Stromal cell of bone marrow (primary cell): ENCODE measurements at places on chromosomes 11 and 22.

DNA sequence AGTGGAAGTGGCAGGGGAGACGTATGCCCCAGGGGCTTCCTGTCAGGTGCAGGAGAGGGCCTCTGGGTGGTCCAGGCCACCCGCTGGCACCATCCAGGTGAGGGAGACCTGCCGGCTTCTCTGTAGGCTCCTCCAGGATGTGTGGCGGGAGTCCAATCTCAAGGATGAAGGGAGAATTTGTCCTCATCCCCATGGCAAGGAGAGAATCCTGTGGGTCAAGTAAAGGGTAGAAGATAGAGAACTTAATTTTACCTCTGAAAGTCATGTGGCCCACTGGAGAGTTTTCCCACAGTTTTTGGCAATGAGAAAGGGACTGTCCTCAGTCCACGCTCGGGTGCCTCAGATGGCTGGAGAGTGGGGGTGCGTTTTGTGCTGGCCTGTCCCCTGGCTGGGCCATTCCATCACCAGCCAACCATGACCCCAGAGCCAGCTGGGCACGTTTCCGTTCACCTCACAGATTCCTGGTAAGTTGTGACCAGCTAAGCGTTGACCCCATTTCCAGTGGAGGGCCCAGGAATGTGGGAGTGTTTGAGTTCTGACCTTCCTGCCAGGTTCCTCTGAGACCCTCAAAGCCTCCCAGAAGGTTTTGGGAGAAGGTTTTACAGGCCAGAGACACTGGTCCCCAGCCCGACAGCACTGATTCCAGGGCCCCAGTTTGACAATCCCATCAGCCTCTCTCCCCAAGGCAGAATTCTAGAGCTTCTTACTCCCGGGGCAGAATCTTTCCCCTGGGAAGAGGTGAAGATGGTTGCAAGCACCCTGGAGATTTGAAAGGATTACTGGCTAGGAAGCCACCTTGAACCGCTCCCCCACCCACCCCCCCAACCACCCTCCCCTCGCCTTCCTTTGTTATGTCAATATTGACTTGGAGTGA lies 2.6 kb downstream of the OVOL1 start:
- no peak for DNase-seq

GRCh38 chr22:27405672-27406388 lies 395.7 kb downstream of the MN1 start:
- no peak for DNase-seq

DNA sequence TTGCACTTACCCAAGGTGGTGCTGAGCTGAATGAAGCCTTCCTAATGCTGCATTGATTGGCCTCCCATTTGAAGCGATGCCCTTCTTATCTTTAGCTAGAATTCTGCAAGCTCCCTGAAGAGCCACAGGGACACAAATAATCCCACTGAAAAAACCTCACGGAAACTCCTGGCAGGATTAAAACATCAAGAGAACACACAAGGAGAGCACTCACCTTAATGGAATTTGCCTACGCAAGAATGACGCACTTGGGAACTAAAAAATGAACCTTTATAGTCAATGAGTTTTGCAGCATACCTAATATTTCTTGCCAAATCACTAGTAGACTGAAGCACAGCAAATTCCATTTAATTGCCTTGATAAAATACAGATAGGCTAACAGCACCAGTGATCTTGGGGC lies 232.8 kb upstream of the UBASH3B start:
- DNase-seq, result no peak

DNA sequence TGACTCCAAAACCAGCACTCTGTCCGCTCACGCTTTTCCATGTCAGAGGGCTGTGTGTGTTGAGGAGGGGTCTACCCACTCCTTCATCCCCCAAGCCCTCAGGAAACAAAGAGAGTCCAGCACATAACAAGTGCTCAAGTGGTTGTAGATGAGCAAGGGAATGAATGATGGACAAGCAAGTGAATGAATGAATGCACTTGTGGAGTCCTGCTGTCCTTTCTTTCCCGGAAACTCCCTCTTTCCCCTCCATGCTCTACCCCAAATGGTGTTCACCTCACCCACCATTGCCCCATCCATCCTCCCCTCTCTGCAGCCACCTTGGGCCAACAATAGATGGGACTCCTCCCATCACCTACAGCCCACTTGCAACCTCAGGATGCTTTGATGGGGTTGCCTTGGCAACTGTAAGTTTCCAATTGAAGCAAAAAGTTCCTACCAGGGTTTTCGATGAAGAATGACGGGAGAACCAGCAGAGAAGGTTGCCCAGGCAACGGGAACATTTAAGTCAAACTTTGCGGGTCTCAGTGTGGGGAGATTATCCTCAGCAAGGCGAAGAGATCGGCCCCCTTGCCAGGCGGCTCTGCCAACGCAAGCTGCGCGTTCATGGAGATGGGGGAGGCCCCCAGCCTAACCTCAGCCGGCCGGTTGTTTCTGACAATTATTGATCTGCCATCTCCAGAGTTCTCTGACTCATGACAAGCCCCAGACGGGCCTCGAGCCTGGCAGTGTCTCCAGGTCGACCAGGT lies 51.1 kb downstream of the MCM5 start:
- DNase-seq, result no peak

GRCh38 chr11:69572233-69572860 lies 68.6 kb upstream of the CCND1 start:
- no peak for DNase-seq

- no peak for DNase-seq
Measured at GRCh38 chr11:44072757-44073658, 6.9 kb downstream of the ACCS start.

GRCh38 chr11:65869643-65870306 lies 2.8 kb downstream of the EFEMP2 start:
- DNase-seq, result no peak

DNA sequence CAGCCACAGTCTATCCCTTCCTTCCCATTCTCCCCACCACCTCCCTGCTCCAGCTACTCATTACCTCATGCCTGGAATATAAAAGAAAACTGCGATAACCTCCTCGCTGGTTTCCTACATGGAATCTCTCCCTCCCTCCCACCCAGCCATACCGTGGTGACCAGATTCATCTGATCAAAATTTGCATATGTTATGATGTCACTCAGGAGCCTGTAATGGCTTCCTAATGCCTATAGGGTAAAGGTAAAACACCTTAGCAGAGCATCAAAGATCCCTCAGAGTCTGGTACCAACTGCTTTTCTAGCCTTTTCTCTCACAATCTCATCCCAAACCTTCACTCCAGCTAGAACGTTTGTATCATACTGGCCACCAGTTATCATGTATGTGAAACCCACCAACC lies 19.6 kb downstream of the RTN4RL2 start:
- DNase-seq, result no peak

DNA sequence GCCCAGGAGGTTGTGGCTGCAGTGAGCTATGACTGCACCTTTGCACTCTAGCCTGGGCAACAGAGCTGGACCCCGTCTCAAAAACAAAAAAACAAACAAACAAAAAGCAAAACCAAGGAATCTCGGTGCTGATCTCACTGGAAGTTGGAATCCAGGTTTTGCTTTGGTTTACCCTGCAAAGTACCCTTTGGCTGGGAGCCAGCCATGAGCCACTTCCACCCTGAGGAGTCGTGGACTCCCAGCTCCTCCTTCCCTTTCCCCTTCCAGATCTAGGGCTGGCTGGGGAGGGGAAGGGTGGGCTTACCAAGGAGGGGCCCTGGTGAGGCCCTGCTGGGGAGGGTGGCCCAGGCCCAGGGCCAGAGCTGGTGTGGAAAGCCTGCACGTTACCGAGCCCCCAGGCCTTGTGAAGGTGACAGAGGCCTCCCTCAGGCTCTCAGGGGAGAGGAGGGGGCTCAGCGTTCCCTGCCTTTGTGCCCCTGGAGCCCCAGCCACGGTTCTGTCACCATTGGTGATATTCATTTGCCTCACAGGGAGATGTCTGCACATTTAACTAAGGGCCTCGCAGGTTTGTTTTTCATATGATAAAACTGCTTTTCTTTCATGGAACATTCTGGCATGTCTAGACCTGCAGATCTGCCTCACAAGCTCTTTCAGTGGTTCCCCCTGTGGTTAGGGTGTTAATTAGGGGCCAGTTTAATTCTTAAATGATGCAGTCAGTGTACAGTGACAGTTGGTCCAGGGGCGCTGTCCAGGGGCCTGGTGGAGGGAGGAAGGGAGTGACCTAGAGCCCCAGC lies 29.0 kb downstream of the FBLN1 start:
- no peak for DNase-seq

DNA sequence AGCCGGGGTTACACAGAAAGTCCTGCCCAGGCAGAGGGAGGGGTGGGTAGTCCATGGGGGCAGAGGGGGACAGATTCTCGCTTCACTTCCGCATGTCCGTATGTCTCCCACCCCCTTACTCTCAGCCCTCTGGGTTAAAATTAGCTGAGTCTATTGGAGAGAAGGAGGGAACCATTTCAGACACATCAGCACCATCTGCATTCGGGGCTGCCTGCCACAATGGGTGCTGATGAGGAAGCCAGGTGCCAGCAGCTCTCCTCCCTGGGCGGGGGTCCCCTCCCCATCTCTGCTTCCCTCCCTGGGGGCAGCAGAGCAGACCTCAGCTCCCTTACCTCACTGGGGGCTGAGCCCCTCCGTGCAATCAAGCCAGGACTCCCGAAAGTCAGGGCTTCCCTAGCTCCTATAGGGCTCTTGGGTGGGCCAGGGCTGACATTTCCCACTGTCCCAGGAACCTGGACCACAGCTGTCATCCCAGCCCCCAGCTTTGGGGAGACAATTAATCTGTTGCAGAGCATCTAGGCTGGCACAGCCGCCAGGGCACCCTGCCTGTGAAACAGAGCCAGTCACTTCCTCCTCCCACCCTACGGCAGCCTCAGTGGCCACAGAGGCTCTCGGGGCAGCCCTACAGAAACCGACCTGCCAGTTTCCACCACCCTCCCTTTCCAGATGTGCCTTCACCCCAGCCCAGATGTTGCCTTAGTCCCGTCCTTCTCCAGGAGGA lies 67.3 kb downstream of the PDE2A start:
- DNase-seq, result no peak

DNA sequence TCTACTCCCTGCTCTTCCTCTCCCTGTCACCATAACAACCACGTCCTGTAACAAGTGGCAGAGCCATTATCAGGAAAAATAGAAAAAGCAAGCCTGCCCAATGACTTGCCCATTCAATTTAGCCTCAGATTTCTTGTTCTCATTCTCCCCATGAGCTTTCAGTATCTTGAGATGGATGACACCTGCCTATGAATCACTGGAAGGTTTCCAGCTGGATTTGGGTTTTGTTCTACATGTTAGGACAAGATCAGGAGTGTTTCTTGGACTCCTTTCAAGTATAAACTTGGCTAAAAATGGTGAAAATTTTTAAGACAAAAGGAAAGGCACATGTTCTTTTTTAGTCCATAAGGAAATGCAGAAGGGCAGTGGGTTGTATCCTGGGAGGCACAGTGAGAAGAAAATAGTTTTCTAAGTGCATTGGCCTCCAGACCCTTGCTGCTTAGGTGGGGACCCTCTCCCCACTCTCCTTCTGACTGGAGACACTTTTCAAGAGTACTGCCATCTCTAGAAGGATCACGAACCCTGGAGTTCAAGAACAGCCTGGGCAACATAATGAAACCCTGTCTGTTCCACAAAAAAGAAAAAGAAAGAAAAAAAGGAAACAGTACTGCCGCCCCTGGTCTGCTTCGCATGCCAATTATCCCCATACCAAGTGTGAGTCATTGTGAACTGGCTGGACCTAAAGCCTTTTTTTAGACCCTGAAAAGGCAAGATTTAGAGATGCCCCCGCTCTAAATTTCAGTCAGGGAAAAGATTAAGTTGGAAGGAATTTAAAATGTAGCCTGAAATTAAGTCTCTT lies 51.0 kb downstream of the MTNR1B start:
- peak; percentile 47 for DNase-seq

DNA sequence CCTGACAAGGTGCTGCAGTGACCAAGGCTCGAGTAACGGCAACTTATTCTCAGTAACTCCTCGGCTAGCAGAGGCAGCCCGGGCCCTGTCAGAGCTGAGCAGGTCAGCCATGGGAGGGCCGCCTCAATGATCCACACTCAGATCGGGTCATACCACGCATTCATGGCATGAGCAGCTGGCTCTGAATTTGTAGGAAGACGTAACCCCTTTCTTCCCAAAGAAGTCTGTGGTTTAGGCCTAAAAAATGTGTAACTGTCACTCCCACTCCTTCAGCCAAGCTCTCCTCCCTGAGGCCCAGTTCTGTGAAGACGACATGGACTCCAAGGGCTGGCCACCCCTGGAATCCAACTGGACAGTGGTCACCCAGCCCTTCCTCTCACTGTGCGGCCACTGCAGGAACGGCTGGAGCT lies 30.0 kb downstream of the PPP2R1B start:
- peak; percentile 40 for DNase-seq

- DNase-seq, result no peak
Measured at GRCh38 chr11:40292721-40293508, 1166.5 kb downstream of the LRRC4C start.

- no peak for DNase-seq
Measured at GRCh38 chr11:117918366-117919255, 10.6 kb downstream of the TMPRSS13 start.

DNA sequence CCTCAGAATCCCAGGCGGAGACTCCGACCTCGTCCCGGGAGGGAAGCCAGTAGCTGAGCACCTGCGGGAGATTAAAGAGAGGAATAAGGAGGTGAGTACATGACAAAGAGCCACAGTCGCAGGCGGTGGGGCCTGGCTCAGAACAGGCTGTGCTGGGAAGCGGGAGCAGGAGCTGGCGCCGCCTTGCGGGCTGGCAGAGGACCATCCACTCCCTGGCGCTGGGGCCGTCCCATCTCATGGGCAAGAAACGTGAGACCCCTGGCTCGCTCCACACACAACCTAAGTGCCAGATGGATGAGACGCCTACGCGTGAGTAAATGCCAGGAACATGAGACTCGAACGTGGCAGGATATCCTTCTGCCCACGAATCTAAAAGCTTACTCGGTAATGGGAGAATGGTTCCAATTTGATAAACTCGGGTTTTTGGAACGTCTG lies 6.3 kb downstream of the CEND1 start:
- DNase-seq, result peak; percentile 57

GRCh38 chr22:45743687-45744086 lies 72.1 kb downstream of the ATXN10 start:
- DNase-seq, result no peak

DNA sequence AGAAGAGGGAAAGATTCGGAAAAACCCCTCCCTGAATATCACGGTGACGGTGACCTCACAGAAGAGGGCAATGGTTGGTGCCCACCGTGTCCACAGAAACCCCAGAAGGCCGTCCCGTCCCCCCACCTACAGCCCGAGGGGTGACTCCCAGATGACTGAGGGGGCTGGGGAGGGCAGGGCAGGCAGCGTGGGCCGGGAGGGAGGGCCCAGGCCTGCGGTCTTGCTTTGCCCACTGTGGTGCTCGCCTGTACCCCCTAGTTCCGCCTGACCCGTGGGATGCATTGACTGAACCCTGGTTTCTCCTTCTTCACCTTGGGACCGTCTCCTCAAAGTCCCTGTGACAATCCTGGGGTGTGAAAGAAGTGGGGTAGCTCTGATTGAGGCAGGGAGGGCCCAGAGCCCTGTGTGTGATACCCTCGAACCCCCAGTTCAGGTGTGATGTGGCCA lies 526.7 kb downstream of the BRD1 start:
- no peak for DNase-seq

DNA sequence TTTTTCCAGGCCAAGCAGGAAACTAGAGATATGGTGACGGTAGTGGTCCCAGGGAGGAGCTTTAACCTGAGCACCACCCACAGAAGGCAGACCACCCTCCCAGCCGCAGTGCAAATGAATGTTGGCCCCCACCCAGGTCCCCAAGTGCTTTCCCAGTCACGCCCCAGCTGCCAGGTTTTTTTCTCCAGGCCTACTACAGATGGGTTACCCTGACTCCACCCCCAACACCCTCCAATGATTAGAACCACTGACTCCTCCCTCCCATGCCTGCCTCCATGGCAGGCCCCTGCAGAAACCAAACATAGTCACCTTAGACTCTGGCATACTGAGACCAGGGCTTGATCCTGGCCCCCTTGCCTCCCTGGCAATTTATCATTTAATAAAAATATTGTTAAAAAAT lies 58.7 kb upstream of the CHST1 start:
- DNase-seq, result no peak
